Liver (tissue), 10 donors: ENCODE measurements at places on chromosomes 7 and 10.

- DNase-seq, result no peak
These were observed 2.5 kb upstream of the CLDN4 start for GRCh38 chr7:73828107-73828803.

DNA sequence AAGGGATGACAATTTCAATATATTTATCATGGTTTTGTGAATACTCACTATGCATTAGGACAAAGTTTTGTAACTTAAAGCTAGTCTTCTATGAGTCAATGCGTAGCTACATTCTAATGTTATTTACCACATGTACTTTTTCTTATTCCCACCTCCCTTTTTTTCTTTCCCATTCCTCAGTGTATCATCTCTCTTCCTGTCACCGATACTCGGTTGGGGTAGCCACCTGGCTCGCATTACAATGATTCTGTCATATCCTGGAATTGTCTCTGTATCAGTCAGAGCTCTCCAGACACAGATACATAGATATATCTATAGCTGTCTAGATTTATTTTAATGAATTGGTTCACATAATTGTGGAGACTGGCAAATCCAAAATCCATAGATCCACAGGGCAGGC is 9.8 kb upstream of the RALA start:
- DNase-seq, result no peak

DNA sequence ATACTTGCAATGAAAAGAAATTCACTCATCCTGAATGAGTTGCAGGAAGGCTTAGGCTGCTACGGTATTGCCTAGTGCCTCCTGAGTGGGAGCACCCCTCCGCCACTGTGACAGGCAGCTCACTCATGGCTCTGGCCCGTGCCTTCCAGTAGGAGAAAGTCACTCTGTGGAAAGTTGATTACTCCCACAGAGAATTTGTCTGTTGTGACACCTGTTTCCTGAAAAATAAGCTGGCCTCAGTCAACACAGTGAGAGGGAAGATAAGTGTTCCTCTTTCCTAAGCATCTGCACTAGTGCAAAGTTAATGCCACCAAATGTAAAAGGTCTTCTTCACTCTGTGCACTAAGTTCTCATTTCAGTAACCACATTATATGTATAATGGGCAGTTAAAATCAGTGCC is 158.8 kb upstream of the INHBA start:
- no peak for DNase-seq

DNA sequence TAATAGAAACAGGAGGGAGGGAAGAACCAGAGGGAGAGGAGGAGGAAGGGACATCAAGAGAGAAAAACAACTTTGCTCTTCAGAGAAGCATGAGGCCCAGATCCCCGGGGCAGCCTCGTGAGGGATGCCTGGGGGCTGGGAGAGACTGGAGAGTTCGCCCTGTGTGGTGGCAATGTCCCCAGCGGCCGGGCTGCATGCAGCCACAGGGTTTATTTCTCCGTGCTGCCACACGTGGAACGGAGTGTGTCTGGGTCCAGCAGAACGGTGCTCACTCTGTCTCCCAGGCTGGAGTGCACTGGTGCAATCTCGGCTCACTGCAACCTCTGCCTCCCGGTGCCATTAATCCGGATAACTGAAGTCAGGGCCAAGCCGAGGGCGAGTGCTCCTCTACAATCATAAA is 257.7 kb downstream of the ACTR3B start:
- no peak for DNase-seq

GRCh38 chr7:26949319-26949718 is 84.9 kb upstream of the SKAP2 start:
- DNase-seq, result no peak

- no peak for DNase-seq
These were observed 21.7 kb upstream of the RET start for GRCh38 chr10:43055217-43055616.

DNA sequence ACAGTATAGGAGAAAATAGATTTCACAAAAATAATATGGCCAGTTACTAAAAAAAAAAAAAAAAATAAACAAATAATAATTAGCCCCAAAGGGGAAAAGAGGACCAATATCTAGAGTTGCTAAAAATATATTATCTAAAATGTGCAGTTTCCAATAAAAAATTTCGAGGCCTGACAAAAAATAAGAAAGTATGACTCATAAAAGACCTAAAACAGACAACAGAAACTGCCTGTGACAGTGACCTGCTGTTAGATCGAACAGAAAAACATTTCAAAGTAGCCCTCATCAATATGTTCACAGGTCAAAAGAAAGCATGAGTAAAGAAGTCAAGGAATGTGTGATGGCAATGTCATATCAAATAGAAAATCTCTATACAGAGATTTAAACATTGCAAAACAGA is 11.8 kb upstream of the TSPAN12 start:
- no peak for DNase-seq

DNA sequence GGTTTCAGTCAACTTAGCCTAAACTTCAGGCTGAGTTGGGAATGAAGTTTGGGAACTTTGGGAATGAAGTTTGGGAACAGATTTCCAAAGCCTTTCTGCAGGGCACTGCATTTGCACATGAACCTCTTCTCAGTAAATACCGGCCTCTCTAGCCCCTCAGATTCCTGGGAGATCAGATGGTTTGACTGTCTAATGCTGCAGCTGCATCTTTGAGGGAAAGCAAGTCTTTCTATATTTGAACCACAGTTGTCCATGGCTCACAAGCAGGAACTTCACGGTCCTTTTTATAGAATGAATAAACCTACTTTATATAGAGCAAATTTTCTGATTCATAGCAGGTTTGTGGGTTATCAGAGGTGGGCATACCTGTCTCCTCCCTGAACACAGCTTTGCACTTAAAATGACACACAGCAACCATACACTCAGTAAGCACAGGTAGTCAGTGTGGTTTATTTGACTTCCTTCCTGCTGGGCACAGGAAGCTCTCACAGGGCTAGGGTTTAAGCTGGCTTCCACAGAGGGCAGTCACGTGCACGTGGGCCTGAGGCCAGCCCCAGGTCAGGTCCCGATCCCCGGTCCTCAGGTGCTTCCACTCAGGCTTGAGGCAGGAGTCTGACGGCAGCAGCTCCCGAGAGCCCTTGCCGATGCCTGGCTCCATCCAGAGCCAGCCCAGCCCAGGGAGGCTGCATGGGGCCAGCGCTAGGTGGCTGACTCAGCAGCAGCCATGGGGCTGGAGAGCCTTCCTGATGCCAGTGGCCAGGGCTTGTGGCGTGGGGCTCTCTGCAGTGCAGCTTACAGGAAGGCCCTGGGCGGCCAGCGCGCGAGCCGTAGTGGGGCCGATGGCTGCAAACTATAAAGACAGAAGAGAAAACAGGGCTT is 12.8 kb upstream of the MMP21 start:
- DNase-seq, result no peak

GRCh38 chr10:131083915-131084790 is 227.4 kb downstream of the TCERG1L start:
- DNase-seq, result no peak
